ENCODE measurements at places on chromosomes 16 and 17.

DNA sequence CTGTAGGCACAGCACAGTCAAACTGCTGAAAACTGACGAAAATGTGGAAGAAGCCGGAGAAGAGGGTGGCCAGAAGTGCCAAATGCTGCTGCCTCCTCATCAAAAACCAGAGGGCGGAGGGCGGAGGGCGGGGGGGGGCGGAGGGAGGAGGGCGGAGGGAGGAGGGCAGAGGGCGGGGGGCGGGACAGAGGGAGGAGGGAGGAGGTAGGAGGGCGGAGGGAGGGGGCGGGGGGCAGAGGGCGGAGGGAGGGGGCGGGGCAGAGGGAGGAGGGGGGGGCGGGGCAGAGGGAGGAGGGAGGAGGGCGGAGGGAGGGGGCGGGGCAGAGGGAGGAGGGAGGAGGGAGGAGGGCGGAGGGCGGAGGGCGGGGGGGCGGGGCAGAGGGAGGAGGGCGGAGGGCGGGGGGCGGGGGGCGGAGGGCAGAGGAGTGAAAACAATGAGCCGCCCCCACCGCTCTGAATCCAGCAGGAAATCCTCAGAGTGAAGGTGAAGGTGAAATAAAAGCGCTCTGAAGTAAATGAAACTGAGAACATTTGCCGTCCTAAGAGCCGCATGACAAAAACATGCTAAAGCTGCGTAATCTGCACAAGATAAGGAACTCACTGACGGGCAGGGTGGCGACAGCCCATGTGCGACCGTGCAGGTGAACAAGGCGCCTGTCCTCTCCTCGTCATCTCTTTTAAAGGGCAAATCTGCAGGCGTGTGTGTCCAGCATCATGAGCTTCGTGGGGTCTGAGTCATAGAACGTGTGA, 22.6 kb upstream of the CBFA2T3 start:
- no peak for DNase-seq

- DNase-seq, result no peak
Observed at GRCh38 chr17:43816336-43817320, 16.3 kb downstream of the MPP3 start.

DNA sequence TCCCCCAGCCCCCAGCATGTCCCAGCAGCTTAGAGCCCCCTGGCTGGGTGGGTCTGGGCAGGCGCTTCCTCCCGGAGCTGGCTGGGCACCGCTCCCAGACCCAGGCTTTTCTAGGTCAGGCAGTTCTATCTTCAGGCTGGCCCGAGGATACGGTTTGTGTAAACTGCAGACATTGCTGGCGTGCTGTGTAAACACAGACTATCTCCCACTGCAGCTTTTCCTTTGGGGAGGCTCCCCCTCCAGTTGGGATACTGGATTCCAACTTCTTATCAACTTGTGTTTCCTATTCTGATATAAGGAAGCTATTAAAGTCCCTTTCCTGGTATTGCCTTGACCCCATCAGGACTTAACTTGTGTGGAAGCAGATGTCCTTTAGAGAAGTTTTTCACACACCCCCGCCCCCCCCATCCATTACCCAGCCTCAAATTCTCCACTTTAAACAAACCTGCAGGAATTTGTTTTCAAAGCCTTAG, 18.3 kb upstream of the GNA13 start:
- no peak for DNase-seq

GRCh38 chr16:88749358-88749757, 35.7 kb downstream of the PIEZO1 start:
- DNase-seq, result no peak

GRCh38 chr16:6229186-6229585, 1103.5 kb upstream of the RBFOX1 start:
- no peak for DNase-seq

GRCh38 chr16:19230575-19230974, 55.0 kb upstream of the CLEC19A start:
- DNase-seq, result no peak

GRCh38 chr17:11948789-11949188, 48.5 kb downstream of the ZNF18 start:
- no peak for DNase-seq

DNA sequence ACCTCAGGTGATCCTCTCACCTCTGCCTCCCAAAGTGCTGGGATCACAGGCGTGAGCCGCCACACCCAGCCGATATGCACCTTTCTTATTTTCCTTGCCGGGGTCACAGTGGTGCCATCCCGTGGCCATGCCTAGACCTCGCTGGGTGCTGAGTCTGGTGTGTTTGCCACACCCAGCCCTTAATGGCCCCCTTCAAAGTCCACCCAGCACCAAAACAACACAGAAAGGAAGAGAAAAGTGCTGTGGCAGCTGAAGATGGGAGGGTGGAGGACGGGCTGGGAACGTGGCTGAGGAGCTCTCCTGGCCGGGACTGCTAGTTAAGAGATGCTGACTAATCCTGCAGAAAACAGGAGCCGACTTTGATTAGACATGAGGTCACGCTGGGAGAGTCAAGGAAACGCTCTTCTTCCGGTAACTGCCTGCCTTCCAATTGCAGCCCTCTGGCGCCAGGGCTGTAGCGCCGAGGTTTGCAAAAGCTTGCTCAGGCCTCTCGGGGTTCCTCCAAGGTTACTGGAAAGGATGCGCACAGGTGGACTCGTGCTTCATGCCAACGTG, 10.9 kb downstream of the SLC43A2 start:
- no peak for DNase-seq

GRCh38 chr16:53453928-53454327, 19.7 kb downstream of the RBL2 start:
- DNase-seq, result no peak

- no peak for DNase-seq
Observed at GRCh38 chr17:69485901-69486643, 71.6 kb downstream of the MAP2K6 start.

- DNase-seq, result no peak
Observed at GRCh38 chr16:47700857-47701587, 239.9 kb downstream of the PHKB start.

DNA sequence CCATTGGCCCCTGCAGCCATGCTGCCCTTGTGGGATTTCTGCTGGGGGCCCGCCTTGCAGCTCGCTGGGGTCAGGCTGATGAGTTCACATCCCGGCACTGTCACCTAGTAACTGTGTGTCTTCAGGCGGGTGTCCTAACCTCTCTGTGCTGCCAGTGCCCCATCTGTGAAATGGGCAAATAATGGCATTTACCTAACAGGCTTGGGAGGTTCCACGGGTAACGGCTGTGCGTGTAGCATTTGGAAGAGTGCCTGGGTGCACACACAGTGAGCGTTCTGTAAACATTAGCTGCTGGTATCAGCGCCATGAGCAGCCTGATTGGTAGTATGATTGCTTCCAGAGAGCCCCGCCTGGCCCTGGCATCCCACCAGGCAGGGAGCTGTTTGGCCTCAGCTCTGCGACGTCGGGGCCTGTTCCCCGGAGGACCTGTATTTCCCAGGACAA, 167.3 kb upstream of the GSE1 start:
- no peak for DNase-seq

- DNase-seq, result no peak
Observed at GRCh38 chr17:46176975-46177374, 16.3 kb downstream of the KANSL1 start.

- no peak for DNase-seq
Observed at GRCh38 chr17:13510062-13510461, 91.7 kb downstream of the HS3ST3A1 start.

- DNase-seq, result no peak
Observed at GRCh38 chr17:77237232-77238008, 96.7 kb downstream of the SEC14L1 start.

- DNase-seq, result no peak
Observed at GRCh38 chr16:64968539-64968938, 153.3 kb downstream of the CDH11 start.

GRCh38 chr16:57517397-57518367, 18.7 kb downstream of the CCDC102A start:
- DNase-seq, result no peak

DNA sequence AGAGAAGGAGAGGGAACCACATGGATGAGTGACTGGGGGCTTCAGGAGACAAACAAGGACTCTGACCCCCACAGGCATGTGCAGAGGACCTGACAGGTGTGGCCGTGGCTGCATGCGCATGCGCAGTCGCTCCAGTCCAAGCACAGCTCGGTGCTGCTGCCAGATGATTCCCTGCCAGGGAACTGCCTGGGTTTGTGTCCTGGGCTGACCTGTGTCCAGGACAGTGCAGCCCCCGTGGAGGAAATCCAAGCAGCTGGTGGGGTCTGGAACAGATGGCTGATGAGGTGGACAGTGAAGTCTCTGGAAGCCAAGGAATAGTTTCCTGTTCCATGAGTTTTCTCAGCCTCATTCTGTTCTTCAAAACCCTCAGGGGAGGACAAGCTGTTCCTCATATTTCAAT, 27.3 kb downstream of the LASP1 start:
- no peak for DNase-seq

DNA sequence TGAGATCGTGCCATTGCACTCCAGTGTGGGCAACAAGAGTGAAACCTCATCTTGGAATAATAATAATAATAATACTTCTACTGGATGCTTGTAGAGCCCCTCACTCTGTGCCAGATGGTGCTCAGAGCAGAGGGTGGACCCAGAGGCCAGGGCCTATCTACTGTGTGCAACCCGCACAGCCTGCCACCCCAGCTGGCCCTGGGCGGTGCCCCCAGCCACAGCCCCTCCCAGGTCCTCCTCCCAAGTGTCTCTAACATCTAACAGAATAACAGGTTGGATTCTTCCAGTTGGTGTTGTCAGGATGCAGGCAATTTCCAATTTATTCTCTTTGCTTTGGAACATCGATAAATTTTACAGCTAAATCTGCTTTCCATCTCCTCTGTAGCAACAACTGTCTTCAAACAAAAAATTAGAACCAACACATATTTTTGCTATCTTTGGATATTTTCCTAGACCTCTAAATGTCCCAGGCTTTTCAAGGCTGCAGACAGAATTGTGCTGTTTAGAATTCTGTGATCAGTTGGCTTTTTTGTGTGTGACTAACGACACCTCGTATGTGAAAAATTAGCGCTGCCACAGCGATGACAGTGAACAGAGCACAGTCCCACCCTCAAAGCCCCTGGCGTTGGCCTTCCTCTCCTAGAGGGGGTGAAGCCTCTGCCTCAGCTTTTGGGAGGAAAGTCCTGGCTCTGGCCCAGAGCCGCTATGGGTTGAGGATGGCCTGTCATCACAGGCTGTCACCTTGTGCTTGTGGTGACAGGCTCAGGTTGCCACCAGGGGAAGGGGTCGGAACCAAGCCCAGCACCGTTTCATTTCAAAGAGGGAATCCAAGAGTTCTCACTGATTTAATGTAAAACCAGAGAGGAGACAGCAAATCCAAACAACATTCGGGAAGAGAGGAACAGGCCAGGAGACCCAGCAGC, 7.6 kb upstream of the EVPL start:
- no peak for DNase-seq

DNA sequence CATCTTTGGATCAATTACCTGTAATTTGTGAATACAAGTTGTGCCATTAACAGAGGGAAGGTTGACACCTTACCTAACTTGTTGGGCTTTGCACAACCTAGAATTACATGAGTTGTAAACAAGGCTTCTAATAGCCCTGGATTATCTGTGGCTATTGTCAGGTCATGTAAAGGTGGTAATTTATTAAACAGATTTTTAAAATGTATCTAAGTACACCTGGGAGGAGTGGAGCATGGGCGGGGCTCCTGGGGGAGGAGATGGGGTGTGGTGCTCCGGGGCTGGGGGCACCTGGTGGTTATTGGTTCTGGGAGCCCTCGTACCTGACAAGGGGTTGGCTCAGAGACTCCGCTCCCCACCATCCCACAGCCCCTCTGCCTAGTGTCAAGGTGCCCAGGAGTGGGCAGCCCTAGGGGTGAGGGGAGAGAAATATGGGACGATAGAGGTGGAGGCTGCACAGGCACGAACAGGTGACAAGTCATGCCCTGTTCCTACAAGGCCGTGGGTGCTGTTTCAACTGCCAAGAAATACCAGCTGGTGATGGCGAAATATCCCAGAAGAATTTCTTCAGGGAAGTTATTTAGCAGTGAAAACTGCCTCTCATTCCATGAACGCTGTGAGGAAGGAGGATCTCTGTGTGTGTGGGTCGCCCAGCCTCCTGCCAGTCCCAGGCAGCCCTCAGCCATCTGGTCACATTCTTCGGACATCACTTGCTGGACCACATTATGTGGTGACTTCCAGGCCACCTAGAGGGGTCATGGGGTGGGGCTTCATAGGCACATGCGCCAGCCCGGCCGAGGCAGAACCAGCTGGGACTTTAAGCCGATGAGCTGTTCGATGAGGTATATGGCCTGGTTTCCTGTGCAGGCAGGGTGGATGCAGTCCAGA, 55.5 kb upstream of the IRX3 start:
- DNase-seq, result no peak

DNA sequence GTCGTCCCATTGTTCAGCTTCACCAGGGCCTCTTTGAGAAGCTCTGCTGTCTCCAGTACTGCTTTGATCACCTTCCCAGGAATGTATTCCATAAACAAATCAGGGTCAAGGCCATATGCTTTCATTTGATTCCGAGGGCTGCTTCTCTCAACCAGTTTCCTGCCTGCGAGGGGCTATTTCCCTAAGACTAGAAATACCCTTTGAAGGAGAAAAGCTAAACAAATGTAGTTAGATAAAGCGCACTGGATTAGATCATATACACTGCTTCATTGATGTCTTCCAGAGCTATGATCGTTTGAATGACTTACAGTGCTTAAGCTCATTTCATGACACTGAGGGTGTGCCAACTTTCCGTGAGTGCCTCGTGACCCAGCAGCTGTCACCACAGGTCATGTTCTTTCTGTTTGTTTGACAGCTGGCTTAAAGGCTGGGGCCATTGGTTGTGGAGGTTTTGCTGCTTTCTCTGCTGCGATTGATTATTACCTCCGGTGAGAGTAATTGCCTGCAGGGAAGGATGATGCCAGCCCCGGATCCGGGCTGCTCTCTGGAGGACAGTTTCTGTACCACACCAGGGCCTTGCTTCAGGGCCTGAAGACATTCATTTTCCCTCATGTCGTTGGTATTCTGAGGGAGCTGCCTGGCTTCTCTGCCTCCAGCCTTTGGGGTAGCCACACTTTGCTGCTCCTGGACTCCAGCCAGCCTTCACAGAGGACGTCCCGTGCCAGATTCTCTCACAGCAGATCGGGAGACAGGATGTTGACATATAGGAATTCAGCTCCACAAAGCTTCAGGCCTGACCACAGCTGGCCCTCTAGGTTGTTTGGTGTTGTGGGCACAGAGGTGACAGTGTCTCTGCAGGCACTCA, 3.9 kb downstream of the TIMM22 start:
- DNase-seq, result no peak

DNA sequence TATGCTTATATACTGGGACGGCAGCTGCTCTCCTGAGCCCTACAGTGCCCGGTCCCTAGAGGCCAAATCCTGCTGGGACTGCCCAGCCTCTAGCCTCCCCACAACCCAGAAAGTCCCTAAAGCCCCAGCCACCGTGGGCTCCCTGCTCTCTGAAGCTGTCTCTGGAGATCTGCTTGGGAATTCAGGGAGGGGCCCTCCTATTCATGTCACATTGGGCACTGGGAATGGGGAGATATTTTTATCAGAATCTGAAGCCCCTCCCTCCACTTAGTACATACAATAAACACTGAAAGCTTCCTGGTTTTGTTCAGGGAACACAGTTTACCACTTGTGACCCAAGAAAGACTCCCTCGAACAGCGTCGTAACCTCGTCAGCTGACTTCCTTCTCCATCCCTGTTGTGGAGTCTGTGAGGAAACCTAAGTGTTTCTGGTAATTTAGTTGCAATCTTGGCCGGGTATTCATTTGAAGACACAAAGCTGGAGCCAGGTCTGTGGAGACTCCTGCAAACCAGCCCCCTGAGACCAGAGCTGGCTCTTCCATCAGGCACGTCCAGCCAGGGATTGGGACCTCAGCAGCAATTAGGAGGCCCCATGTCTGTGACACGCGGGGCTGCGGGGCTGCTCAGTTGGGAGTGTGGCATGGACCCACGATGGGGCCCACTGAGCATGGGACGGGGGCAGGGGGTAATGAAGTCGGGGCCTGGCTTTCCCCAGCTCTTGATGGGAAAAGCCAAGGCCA, 38.5 kb downstream of the PGS1 start:
- DNase-seq, result no peak

Data from progenitor cell of endocrine pancreas (in vitro differentiated cells).